ENCODE measurements at places on chromosomes 4 and X. TPM values are rescaled to one million over a fixed set of nuclear protein-coding genes. Genes with fewer than 3 reads are reported as not detected.

The SPANXB1 gene
- total RNA-seq, result not detected

The HDX gene
- total RNA-seq, result 2.9 TPM

The AWAT2 gene
- 0.08 TPM for total RNA-seq

The RASGEF1B gene
- 1.5 TPM for total RNA-seq

The GAB3 gene
- 1.3 TPM for total RNA-seq

The WDR19 gene
- 34.6 TPM for total RNA-seq

The PDS5A gene
- total RNA-seq, result 31.0 TPM

The USP17L29 gene
- total RNA-seq, result not detected
